RCC 7860 (cell line): ENCODE measurements at places on chromosomes 11 and 22.

GRCh38 chr11:65303555-65303954, 11.1 kb upstream of the CDC42EP2 start:
- DNase-seq, result no peak

DNA sequence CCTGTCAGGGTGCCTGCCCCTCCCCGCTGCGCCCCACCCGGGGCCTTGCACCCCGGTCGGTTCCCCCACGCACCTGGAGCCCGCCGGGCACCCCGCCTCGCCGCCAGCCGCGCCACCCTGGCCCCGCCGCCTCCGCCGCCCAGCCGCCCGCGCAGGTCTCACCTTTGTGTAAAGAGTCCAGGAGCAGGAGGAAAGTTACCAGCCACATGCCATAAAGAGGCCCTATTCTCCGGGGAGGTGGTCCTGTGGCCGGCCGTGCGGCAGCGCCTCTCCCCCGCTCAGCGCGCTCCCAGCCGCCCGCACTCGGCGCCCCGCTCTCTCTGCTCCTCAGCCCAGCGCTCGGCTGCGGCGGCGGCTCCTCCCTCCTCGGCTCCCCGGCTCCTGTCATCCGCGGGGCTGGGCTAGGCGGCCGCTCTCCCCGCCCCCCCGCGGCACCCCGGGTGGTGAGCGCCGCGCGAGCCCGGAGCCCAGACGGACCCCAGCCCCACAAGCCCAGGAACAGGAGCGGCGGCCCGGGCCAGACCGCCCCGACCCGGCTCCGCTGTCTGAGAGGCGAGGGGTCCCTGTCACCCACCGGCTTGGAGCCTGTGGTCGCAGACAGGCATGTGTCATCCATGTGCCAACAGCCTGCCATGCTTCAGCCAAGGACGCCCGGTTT, at the start of gene DSCAML1:
DSCAML1 (minus strand) TSS at position 345 of the 658 bp plus-strand sequence; CDS start at position 208, 137 bp downstream.
- no peak for DNase-seq

- no peak for DNase-seq
Observed at GRCh38 chr11:76175783-76176182, 30.5 kb downstream of the WNT11 start.

- no peak for DNase-seq
Observed at GRCh38 chr11:2902784-2903671, 17.5 kb upstream of the CDKN1C start.

GRCh38 chr11:8403310-8403709, 139.6 kb upstream of the LMO1 start:
- no peak for DNase-seq

DNA sequence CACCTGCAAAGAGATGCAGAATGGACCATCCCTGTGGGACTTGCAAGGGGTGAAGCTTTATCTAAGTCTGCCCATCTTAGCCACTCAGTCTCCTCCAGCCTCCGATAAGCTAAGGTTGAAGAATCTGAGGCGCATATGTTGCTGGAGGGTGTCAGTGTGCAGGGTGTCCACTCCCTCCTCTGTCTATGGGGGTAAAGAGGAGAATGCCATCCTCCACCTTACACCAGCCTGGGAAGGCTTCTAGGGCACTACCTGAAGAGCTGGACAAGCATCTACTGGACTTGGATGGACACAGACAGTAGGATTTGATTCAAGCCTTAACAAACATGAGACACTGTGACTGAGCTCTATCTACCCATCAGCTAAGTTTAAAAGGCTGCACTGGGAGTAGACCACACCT, 46.5 kb downstream of the TMEM123 start:
- no peak for DNase-seq

DNA sequence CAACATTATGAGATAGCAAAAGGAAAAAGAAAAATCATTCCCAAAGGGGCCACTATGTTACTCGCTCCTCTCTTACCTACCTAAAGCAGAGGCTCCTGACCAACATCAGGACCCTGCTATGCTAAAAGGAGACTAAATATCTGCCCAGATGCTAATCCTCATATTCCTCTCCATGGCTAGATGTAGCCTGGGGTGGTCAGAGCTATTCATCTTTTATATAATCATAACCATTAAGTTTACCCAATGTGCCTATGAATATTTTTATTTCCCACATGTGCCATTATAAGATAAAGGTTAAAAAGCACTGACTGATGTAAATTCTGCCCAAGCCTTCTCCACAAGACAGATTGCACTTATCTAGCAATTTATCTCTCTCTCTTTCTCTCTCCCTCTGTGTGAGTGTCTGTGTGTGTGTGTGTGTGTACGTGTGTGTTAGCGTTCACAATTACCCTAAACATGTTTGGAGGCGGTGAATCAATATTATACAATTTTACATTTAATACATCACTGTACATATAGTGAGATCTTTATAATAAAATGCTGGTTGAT, 41.2 kb upstream of the ANO5 start:
- DNase-seq, result no peak

DNA sequence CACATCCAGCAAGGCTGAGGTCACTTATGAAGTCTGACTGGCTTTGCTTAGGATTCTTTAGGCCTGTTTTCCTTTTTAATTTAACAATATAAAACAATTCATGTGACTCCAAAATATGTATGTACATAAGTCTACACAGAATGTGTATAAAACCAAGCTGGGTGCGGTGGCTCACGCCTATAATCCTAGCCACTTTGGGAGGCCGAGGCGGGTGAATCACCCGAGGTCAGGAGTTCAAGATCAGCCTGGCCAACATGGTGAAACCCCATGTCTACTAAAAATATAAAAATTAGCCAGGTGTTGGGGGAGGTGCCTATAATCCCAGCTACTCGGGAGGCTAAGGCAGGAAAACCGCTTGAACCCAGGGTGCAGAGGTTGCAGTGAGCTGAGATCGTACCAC, 83.1 kb downstream of the SHANK2 start:
- no peak for DNase-seq

DNA sequence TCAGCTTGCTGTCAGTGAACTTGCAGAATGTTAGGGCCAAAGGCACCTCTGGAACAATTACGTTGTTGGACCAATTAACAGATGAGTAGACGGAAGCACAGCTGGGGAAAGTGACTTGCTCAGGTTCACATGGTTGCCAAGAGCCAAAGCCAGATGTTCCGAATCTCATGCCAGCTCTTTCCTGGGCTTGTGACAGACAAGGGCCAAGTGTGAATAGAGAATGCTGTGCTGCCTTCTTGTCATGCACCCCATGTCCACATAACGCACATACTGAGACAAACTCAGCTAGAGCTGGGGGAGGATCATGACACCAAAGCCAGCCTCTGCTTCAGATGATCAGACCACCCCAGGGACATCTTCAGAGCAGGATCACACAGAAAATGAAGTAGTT, 616.3 kb downstream of the INSC start:
- DNase-seq, result no peak

DNA sequence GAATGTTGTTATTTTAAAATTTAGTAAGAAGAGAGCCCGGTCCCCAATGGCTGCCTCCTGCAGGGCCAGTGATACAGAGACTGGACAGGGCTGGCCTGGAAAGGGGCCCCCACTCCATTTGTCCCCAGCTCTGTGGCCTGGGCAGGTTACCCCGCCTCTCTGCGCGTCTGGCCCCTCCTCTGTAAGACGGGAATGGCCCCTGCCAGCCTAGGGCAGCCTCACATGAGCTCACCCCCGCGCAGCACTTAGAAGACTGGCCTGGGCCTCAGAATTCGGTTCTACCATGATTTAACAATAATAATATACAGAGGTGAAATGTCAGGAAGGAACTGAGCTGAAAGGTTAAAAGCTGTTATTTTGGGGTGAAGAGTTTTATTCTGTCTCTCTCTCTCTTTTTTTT, 1.3 kb downstream of the APOBEC3G start:
- DNase-seq, result no peak

GRCh38 chr22:46585340-46586122, 34.7 kb upstream of the GRAMD4 start:
- DNase-seq, result no peak

GRCh38 chr11:102716527-102716926, 8.2 kb downstream of the MMP8 start:
- no peak for DNase-seq

GRCh38 chr22:37232140-37232998, 11.7 kb downstream of the RAC2 start:
- no peak for DNase-seq

- no peak for DNase-seq
Observed at GRCh38 chr11:119932828-119933562, 204.0 kb upstream of the NECTIN1 start.

GRCh38 chr11:5284637-5285036, 14.9 kb upstream of the HBE1 start:
- DNase-seq, result no peak

DNA sequence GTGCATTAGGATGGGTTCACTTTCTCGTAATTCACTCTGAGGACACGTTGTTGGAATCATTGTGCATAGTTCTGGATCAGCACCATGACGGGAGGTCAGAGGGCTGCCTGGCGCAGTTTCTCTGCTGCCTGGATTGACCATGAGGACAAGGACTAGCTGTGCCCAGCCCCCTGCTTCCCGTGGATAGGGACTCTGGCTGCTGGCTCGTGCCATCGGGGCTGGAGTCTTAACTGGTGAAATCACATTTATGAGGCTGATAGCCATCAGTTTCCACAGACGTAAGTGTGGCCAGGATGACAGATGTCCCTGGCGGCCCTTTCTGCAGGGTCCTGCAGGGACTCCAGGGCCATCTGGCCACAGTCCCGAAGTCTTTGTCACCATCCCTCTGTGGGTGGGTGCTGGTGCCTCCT, 24.1 kb upstream of the GRAMD4 start:
- DNase-seq, result no peak

DNA sequence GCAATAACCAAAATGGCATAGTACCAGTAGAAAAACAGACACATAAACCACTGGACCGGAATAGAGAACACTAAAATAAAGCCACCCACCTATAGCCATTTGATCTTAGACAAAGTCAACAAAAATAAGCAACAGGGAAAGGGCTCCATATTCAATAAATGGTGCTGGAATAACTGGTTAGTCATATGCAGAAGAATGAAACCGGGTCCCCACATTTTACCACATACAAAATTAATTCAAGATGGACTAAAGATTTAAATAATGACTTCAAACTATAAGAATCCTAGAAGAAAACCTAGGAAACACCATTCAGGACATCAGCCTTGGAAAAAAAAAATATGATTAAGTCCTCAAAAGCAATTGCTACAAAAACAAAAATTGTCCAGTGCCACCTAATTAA, 30.1 kb upstream of the NOX4 start:
- no peak for DNase-seq

DNA sequence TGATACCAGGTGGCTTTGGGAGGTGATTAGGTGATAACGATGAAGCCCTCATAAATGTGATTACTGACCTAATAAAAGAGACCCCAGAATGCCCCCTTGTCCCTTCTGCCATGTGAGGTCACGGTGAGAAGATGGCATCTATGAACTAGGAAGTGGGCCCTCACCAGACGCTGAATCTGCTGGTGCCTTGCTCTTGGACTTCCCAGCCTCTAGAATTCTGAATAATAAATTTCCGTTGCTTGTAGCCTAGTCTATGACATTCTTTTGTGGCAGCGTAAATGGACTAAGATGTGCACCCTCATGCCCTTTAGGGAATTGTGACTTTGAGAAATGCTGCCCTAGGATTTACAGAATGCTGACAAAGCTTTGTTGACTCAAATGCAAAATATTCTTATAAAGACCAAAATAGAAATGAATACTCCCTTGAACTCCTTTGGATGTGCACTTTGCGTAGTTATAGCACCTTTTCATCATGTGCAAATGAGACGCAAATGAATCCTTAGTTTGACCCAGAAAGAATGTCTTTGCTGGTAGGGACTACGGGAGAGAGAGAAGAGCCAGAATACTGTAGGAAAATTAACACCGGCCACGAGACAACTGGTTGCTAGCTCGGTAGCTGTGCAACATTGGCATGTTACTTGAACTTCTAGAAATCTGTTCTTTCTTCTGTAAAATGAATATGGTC, 24.8 kb upstream of the EHF start:
- DNase-seq, result no peak

DNA sequence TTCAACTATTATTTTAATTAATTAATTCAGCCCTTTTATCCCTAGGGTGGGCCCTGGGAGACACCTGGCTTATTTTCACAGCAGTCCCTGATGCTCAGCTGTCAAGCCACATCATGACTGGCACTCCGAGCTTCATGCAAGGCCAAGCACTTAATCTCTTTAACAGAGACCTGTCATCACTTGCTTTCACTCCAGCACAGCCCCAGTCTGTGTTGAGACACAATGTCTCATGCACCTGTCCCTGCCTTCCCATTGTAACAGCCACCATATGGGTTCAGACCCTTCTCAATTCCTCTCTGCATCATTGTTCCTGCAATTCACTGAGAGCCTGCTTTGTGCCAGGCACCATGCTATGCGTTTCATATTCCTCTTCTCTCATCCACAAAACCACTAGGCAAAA, 222.2 kb upstream of the TENM4 start:
- no peak for DNase-seq

DNA sequence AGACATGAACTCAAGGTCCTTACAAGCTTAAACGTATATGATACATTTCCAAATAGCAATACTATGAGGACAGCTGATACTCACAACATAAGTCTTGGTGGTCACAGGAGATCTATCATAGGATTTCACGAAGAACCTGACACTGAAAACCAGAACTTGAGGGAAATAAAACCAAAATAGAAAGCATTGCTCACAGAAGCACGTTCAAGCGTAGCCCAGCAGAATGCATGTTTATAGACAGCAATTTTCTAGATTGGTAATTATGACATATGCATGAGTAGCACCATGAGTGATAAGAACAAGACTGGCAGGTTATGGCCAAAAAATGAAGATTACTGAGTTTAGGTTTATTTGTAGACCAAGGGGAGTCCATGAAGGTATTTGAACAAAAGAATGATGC, 243.5 kb downstream of the ETS1 start:
- no peak for DNase-seq

DNA sequence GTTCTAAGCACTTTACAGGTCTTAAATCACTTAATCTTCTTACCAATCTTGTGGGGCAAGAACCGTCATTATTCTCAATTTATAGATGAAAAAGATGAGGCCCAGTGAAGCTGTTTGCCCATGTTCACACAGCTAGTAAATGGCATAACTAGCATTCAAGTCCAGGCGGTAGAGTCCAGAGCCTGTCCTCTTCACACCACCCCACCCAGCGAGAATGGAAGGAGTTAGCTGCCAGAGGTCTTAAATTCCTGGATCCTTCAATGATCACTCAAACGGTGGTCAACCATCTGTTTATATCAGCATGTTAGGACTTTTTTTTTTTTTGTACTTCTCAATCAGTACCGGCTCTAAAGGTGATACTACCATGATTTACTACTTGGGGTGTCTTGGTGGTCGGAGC, 43.3 kb downstream of the PARVA start:
- no peak for DNase-seq

- no peak for DNase-seq
Observed at GRCh38 chr11:125935618-125936199, 10.1 kb upstream of the VSIG10L2 start.

- no peak for DNase-seq
Observed at GRCh38 chr22:27603800-27604144, 197.8 kb downstream of the MN1 start.

GRCh38 chr11:76744186-76745043, 38.7 kb upstream of the TSKU start:
- no peak for DNase-seq

DNA sequence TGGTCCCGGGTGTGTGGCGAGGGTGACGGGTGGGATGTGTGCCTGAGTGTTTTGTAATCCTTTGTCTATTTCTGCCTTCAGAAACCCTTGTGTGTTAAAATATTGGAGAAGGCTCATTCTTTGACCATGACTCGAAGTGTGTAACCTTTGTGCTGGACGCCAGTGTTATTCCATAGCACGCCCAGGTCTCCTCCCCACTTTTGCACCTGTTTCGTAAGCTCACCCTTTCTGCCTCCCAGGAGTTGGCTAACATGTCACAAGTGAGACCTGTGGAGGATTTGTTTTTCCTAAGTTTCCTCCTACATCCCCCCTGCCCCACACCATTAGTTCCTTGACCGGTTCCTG, 382 bp downstream of the C11orf54 start:
- peak; percentile 17 for DNase-seq
